Suppressor macrophage treated with lipopolysaccharide for 1 hour (primary cell): ENCODE measurements at places on chromosomes 2 and 18.

- peak; percentile 14 for DNase-seq
Measured at GRCh38 chr2:159124931-159125467, 156.6 kb downstream of the TANC1 start.

GRCh38 chr18:36376361-36376760, 78.8 kb downstream of the FHOD3 start:
- DNase-seq = no peak

- peak; percentile 37 for DNase-seq
Measured at GRCh38 chr2:33108483-33109443, 162.0 kb downstream of the LTBP1 start.

DNA sequence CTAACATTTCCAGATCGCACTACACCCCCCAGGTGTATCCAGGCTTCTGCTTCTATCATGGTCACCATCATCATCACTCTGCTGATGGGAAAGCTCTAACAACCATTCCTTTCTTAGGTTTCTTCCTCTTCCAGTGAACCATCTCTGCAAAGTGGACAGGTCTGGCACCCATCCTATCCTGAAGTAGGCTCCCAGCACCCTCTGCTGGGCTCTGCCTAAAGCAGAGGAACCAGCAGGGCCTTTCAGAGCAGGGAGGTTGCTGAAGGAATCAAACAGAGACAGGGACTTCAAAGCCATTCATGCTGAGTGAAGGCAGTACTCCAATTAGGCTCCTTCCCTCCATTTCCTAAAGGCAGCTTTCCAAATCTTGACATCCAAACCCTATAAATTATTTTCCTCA, 27.2 kb upstream of the SATB2 start:
- no peak for DNase-seq

GRCh38 chr2:100070078-100070477, 72.3 kb downstream of the AFF3 start:
- peak; percentile 28 for DNase-seq

DNA sequence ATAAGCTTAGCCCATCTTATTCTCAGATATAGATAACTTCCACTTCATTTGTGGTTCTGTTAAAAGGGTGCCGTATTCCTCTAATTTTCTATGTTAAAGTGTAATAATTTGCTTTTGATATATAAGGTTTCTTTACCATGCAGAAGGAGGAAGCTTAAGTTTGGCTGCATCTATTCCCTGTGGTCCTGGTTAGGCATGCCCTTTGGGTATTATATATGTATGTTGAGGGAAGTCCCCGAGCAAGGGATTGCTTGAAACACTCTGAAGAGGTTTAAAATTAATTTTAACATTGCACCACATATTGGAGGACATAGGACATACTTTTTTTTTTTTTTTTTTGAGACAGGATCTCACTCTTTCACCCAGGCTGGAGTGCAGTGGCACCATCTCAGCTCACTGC, 16.9 kb upstream of the MYO1B start:
- DNase-seq = no peak

DNA sequence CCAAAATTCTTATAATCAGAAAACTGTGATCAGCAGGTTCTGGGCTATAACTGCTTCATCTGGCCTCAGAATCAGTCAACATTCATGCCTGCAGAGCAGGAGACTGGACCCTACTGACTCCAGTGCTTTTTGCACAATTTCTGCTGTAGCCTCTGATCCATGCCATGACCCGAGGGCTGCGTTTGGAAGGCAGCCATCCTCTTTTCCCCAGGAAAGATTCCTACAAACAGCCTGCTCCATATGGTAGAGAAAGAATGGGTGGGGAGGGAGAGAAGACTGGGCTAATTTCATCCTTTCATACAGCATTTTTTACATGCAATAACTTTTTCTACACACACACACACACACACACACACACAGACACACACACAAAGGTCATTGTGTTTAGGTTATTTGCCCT, 133.0 kb upstream of the MMADHC start:
- DNase-seq = no peak

GRCh38 chr2:98761267-98761781, 30.4 kb upstream of the MGAT4A start:
- DNase-seq = no peak

- DNase-seq = no peak
Measured at GRCh38 chr2:231512222-231512621, 18.0 kb downstream of the NMUR1 start.

DNA sequence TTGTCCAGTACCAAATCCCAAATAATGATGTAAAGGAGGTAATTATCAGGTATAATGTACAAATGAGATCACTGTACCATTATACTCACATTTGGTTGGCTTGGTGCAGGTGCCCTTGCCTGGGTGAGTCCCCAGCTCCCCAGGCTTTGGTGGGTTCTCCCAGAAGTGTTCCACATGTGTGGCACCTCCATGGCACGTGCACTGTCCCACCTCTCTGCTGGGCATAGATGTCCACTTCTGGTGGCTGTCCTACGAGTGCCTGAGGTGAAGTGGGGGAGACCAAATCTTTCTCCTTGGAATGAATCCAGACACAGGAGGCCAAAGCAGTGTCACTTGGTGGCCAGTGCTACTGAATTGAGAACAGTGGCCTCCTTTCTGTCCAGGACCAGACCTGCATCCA, 162.4 kb upstream of the SESTD1 start:
- DNase-seq = no peak
